Stimulated activated naive CD4-positive, alpha-beta T cell treated with Interleukin-2 at 50 U/mL for 16 hours (primary cell): ENCODE measurements at places on chromosomes 4 and X.

- DNase-seq = no peak
Measured at GRCh38 chr4:187798385-187798784, 197.2 kb upstream of the ZFP42 start.

DNA sequence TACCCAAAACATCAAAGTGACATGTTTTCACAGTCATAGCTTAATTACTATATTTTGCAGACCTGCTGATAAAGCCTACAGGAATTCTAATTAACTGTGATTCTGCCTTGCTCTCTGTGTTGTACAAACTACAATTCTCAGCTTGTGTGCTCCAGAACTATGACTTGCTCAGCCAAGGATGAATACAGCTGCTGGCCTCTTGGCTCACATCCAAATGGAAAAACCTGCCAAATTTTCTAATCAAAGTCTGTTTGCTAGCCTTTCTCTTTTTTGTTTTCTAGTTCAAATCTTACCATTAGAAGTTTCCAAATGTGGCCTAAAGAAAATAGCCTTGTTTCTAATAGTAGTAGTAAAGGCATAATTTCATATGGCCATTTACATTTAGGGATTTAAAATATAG, 1176.8 kb downstream of the FAM133A start:
- DNase-seq = no peak

- no peak for DNase-seq
Measured at GRCh38 chrX:119130911-119131310, 3.3 kb upstream of the KIAA1210 start.

- DNase-seq = no peak
Measured at GRCh38 chr4:69876071-69876470, 16.1 kb upstream of the SULT1E1 start.

DNA sequence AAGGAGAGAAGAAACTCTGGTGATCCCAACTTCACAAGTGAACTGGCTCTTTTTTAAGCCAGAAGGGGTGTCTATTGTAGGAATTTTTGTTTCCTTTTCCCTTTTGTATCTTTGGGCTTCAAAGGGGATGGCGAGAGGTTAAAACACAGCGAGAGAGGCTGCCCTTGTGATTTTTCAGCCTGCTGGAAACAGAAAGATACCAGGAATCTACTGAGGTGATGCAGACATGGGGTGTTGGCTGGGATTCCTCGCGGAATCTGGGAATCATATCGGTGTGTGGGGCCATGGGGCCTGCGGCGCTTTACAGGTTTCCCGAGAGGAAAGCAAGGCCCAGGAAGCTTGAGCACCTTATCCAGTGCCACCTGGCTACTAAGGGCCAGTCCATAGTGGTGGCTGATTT, 99.4 kb upstream of the STX18 start:
- DNase-seq = no peak

DNA sequence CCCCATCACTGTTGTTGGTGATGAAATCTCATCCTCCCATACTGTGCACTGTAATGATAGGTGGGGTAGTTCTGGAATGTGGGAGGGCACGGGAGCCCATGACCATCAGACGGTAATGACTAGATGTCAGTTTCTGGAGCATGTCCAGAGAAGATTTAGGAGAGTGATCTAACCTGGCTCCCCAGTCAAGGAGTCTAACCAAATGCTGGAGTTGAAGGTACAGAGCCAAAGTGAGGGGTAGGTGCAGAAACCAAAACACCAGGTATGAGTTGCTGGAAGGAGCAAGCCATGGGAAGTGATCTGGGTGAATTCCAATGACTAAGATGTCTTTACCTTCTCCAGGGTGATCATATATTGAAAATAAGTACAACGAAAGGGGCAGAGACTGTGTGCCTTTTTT, 296.9 kb downstream of the INPP4B start:
- DNase-seq = no peak

DNA sequence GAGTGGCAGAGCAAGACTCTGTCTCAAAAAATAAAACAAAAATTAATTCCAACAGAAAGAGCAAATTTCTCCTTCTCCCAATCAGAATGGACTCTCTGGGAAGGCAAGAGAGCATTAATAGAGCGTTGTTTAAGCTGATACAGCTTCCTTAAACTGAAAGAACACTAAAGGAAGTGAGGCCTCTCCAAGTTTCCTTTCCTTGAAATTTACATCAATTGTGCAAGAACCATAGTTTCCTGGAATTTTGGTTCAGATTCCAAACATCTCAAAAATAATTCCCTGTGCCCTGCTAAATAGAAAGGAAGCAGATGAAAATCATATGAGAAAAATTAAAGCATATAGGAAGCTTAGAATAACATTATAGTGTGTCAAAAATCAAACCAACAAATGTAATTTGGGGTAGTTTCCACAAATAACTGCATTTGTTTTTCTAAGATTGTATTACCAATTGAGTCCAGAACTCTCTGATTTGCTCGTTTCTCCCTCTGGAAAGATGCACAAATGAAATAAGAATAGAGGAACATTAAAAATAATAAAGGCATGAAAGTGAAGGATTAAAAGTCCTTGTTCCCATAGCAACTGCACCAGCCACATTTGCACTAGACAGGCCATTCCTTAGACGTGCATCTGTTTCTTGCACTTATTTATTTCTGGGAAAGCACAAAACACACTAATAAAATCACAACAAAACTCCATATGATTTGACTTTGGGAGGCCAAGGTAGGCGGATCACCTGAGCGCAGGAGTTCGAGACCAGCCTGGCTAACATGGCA, 3.7 kb upstream of the FAM241A start:
- no peak for DNase-seq

DNA sequence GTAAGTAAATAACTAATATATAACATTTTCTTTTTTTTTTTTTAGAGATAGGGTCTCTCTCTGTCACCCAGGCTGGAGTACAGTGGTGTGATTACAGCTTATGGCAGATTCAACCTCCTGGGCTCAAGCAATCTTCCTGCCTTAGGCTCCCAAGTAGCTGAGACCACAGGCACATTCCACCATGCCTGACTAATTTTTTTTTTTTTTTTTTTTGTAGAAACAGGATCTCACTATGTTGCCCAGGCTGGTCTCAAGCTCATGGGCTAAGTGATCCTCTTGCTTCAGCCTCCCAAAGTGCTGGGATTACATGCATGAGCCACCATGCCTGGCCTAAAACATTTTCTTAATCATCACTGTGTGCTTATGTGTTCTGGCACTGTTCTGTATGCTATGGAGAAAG, 32.8 kb downstream of the MGARP start:
- DNase-seq = no peak

DNA sequence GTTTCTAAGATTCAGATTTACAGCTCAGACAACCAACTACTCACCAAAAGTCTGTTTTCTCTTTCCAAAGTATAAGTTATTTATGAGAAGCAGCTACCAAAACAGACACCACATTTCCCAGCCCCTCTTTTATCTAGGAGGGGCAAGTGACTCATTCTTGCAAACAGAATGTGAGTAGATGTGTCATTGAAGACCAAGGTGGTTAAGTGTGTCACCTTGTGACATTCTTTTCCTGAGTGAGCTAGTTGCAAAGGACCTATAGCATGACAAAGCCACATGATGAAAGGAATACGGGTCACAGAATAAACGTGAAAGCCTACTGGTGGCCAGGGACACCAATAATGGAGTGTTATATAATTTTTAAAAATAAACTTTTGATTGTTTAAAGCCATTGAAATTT, 50.0 kb downstream of the SLC7A11 start:
- no peak for DNase-seq

GRCh38 chr4:7653510-7654369, 219.0 kb upstream of the PSAPL1 start:
- DNase-seq = no peak

- DNase-seq = no peak
Measured at GRCh38 chr4:186061921-186062320, 7.0 kb upstream of the TLR3 start.

DNA sequence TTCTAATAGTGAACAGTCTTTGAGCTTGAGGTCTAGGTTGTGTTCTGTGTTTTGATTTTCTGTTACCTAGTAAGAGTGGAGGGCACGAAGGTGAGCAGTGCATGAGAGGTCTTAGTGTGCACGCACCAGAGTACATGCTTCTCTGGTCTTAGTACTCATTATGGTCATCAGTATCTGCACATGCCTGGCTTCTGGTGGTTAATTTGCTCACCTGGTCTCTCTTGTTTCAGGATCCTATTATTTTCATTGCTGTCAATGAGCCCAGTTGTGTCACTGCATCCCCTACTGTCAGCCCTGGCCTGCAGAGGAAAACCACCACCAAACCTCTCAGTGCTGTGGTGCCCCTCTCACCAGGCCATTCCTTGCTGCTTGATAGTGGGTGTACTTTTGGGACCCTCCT, 54.8 kb downstream of the NSUN7 start:
- DNase-seq = no peak

- DNase-seq = no peak
Measured at GRCh38 chr4:122508083-122508482, 51.6 kb upstream of the IL2 start.

DNA sequence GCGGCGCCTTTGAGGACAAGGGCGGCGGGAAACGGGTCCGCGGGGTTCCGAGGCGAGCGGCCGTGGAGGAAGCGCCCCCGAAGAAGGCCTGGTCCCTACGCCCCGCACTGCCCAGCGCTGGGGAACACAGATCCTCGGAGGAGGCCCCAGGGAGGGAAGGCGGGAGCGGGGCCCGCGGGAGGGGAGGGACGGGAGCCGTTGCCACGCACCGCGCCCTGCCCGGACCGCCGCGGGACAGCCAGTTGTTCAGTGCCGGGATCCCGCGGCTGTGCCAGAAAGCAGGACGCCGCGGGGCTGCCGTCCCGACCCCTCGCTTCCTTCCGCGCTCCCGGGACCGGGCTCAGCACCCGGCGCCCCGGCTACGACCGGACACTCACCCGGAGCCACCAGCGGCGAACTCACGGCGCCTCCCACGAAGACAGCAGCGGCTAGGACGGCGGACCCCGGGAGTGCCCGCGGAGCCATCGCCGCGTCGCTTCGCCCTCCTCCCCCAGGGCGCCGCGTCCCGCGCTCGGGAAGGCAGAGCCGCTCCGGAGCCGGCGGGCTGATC, 278 bp downstream of the RELL1 start:
- peak; percentile 29 for DNase-seq

GRCh38 chr4:26372076-26372475, 51.3 kb downstream of the RBPJ start:
- DNase-seq = no peak
